ENCODE measurements at places on chromosomes 5 and 9.

DNA sequence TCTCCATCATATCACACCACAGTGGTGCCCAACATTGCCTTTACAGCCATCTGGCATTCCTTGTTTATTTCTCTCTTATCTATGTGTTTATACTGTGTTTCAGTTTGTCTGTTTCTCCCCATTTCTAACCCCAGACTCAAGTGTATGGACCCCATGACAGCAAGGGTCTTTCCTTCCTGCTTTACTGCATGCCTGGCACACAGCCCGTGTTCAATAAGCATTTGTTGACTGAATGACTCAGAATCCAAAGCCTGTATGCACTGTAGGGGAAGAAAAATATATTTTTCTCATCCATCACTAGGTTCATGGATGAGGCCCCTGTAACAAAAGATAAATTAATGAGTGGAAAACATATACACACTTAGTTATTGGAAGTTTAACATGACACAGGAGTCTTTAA, 190.8 kb upstream of the SEMA6A start:
- DNase-seq, result no peak

DNA sequence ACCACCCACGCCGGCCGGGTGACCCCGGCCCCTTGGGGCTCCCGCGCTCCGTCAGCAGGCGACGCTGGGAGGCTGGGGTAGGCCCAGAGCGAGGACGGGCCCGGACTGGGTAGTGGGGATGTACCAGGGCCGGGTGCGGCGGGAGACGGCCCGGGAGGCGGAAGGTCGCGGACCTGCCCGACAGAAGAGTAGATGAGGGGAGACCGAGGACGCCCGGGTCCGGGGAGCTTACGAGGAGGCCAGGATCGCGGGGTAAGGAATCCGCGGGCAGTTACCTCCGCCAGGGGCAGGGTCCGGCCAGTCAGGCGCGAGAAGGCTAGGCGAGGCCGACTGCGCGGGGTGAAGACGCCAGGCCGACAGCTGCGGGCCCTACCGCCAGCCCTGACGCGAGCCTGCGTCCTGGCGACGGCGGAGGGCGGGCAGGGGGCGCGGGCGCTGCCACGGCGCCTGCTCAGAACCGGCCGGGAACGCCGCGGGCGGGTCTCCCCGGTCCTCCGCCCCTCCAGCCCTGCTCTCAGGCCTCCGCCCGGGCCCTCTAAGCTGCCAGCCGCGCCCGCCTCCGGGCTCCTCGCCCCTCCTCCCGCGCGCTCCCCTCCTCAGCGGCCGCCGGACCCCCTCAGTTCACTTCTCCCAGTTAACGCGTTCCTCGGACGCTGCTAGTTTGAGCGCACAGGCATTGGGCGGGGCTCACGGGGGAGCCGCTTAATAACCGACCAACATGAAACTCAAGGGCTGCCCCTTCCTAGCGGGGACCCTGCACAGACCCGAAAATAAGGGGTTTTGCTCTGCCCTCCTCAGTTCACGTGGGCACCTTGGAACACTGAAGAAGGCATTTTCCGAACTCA, at the start of gene CPLANE1:
CPLANE1 (minus strand) TSS at position 407 of the 845 bp plus-strand sequence. CDS start 1,678 bp downstream, outside the sequence.
- DNase-seq, result peak; percentile 10

GRCh38 chr5:161266954-161267353, 279.6 kb downstream of the GABRB2 start:
- no peak for DNase-seq

DNA sequence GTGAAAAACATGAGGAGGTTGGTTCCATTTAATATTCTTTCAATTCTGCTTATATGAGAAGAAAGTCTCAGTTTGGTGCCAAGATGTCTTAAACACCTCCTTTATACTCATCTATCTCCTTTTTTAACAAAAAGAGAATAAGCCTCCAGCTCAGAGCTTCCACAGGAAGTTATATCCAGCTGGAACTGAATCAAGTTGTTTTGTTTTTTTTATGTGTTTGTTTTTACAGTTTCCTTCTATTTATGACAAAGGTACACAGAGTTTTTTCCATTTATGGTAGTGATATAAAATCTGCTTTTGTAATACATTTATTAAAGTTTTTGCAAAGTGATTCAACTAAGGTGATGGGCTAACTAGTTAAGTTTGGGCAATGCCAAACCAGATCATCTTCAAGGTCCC, 10.4 kb downstream of the SPARC start:
- no peak for DNase-seq

GRCh38 chr5:174245516-174246075, 200.1 kb downstream of the NSG2 start:
- no peak for DNase-seq

GRCh38 chr9:82777366-82777765, 285.6 kb downstream of the RASEF start:
- DNase-seq, result no peak
